Fibroblast of skin of left quadriceps (primary cell): ENCODE measurements at places on chromosomes 6 and 20.

DNA sequence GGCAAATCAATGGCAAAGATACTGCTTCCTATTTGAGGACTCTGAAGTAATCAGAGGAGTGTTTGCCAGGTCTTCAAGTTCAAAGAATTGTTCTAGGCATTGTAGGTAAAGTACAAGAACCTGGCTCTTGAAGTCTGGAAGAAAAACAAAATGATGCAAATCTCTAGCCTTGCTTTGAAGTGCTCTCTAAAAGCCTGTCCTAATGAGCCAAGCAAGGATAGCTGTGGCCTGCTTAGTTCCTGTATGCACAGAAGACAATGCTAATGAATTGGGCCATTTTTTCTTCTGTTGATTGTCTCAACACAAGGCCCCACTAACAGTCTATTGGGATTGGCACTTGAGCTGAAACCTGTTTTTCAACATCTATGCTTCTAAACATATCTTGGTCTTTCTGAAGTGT lies 165.0 kb upstream of the POU3F2 start:
- DNase-seq: no peak

DNA sequence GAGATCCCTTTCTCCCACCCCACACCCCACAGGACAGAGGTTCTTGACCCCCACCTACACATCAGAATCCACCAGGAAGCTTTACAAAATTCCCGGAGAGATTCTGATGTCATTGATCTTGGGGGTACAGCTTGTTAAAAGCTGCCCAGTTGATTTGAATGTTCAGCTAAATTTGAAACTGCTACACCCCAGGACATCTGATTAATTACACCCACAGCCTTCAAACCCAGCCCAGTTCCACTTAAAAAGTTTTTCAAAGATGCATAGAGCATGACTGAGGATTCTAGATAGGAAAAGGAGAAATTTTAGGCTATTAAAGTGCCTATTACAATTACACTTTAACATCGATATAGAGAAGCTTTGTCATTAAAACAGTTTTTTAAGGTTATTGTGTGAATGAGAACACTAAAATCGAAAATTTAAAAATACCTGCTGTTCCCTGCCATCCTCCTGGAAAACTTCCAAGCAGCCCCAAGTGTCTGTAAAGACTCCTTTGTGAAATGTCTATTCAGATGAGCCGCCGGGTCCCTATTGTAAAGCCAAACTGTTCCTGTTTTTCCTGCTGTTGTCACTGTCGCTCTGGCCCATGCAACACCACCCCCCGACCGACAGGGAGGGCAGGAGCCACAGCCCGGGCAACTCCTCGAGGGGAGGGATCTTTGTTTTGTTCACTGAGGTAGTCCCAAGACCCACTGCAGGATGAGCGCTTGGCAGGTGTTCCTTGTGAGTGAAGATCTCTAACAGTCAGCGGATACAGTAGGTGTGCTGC lies 132.5 kb upstream of the PHACTR3 start:
- no peak for DNase-seq

- no peak for DNase-seq
These were observed 42.3 kb upstream of the TBC1D7 start for GRCh38 chr6:13370623-13371022.

DNA sequence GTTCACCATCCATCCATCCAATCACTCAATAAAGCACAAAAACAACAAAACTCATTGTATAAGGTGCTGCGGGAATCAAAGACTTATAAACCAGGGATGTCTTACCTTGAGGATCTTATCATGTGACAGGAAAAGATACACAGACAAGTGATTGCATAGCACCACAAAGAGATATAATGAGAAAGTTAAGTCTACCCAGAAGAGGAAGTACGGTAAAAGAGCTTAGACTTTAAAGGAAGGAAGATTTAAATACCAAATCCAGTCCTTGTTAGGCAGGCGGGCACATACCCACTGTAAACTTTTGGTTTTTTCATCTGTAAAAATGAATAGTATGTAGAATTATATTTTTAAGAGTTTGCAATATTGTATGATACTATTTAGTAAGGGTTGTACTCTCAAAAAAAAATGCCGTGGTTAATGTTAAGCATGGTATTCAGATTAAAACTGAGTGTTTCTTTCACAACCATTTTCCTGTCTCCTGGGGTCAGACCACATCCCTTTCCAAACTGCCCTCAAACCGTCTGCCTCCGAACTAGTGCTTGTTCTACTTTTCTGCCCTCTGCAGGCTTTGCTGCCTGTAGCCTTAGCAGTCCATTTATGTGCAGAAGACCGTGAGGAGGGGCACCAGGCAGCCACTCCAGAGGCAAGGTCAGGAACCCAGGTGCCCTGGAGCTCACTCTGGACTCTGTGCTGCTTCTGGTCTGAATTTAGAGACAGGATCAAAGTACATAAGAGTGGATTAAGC lies 179.5 kb upstream of the SYNDIG1 start:
- no peak for DNase-seq

- no peak for DNase-seq
These were observed 50.8 kb upstream of the FAM83D start for GRCh38 chr20:38875175-38875993.

- no peak for DNase-seq
These were observed 33.0 kb upstream of the ADGRF1 start for GRCh38 chr6:47075168-47075567.
